Right ventricle myocardium superior (tissue), 1 donor: ENCODE measurements at places on chromosomes 6 and 20.

DNA sequence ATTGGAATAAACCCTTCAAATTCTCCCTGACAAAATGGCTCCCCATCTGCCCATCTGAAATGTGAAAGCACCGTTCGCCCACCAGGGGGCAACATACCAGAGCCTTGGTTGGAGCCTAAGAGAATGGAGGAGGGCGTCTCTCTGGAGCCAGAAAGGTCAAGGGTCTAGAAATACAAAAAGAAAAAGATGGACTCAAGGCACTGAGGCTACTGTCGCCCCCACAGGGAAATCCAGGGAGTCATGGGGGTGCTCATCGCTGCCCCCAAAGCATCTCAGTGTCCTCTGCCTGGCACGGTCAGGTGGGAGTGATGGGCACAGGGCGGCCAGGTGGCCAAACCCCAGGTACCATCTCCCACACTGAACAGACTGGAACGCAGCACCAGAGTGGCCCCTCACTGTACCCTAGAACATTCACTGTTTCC lies 136.3 kb downstream of the ZMYND8 start:
- no peak for DNase-seq

DNA sequence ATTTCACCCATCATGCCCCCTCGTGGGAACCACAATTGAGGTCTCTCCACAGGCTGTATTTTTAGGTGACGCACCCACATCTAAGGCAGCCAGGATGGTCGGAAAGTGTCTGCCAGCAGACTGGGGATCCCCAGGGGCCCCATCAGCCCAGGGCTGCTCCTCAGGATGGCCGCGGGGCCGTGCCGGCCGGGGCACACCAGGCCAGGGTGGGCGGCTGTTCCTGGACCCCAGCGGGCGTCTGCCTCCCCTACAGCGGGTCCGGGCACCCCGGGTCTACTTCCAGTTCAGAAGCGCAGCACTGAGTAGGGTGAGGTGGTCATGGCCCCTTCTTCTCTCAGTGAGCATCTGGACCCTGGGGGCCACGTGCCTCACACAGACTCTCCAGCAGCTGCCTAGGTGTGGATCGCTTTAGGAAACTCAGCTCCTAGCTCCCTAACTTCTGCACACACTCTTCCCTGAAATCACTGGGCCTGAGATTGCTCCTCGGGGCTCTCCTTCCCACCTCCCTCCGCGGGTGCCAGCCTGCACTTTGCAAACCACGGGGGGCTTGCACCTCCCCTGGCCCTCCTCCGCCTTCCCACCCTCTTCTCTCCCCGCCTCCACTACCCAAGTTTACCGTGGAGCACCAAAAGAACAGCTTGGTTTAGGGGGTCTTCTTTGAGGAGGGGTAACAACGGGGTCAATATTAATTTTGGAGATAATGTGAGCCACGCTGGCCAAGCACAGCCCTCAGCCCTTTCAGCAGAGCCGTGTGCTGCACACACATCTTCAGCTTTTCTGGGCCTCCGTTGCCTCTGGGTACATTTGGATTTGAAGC lies 14.2 kb upstream of the FOXC1 start:
- no peak for DNase-seq

DNA sequence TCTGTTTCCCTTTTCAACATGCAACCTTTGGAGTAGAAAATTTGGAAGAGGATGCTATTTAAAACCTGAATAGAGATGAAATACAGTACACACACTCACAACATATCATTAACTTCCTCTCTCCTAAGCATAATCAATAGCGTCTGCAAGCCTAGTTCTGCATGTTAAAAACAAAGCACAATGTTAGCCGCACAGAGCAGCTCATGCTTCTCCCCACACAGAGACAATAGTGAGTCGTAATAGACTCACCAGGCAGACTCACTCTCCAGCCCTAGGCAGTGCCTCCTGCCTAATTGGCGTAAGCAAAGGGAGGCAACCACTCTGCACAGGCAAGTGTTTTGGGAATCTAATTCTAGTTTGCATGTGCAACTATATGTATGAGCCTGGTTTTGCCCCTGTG lies 45.8 kb upstream of the ARID1B start:
- DNase-seq, result no peak

DNA sequence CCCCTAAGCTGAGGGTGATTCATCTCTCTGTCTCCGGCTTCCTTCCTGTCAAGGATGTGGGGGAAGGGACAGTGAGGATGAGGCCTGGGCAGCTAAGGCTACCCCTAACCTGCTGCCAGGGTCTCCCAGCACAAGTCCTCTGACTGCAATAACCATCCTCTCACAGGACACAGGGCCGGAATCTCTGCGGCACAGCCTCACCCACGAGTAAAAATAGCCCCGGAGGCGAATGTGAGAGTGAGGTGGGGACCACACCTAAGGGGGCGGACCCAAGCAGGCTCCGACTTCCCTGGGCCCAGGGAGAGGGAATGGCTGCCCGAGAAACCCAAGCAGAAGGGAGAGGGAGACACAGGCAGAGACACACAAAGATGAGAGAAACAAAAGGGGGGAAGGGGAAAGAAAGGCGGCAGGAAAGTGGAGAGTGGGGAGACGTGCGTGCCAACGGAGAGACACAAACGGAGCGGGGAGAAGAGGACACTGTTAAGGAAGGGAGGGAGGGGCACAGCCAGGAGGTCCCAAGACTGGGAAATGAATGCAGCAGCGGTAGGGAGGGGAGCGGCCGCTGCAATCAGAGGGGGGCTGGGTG lies 1.4 kb downstream of the CLIC1 start:
- DNase-seq, result peak; percentile 63

- DNase-seq, result no peak
Measured at GRCh38 chr6:95725344-95725743, 148.0 kb downstream of the MANEA start.

GRCh38 chr20:61629602-61630390 lies 377.7 kb downstream of the CDH4 start:
- peak; percentile 35 for DNase-seq

DNA sequence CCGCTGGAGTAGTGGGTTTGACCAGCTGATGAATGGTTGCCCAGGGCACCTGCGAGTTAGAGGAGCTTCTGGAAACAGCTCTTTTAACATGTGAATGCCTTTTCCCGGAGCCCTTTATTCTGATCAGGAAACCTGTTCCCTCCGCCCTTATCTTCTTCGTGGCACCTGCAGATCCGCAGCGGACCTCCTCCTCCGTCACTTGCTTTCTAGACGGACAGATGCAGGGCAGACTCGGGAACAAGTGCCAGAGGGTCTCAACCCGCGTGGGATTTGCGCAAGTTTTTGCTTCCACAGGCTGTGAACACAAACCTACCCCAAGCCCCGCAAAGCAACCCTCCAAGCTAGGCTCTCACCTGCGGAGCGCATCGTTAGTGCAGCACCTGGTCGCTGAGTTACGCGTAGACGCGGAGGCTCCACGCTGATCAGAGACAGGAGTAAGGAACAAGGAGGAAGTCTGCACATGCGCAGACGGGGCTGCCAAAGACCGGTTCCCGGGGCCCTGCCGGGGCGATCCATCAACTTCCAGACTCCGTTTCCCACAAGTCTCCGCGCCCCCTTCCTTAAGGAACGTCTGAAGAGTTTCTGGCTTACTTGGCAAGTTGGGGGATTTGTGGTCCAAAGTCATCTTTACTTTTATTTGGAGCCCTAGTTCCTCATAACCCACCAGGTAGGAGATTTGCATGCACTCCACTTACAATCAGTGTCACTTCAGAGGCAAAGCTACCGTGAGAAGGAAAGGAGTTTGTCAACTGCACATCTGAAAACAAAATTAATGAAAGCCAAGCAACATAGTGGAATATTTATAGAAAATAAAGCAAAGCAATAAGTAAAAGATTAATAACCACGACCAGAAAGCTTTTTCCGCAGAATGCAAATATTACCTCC lies 52.7 kb upstream of the ELMO2 start:
- DNase-seq, result peak; percentile 64

GRCh38 chr6:20024316-20024673 lies 187.1 kb downstream of the ID4 start:
- DNase-seq, result no peak

DNA sequence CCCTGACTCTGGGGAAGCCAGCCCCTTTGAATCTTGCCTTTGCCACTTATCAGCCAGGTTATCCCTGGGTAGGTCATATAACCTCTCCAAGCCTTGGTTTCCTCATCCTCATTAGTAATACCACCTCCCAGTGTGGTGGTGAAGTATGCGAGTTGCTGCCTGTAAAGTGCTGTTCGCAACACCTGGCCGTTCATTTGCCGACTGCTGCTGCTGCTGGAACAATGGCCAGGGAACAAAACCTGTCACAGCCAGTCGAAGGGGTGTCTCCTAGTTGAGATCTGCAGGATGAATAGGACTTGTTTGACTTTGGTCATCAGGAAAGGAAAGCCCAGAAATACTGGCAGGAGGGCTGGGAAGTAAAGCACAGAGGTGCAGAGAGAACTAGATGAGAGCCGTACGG lies 6.1 kb downstream of the MANBAL start:
- no peak for DNase-seq

DNA sequence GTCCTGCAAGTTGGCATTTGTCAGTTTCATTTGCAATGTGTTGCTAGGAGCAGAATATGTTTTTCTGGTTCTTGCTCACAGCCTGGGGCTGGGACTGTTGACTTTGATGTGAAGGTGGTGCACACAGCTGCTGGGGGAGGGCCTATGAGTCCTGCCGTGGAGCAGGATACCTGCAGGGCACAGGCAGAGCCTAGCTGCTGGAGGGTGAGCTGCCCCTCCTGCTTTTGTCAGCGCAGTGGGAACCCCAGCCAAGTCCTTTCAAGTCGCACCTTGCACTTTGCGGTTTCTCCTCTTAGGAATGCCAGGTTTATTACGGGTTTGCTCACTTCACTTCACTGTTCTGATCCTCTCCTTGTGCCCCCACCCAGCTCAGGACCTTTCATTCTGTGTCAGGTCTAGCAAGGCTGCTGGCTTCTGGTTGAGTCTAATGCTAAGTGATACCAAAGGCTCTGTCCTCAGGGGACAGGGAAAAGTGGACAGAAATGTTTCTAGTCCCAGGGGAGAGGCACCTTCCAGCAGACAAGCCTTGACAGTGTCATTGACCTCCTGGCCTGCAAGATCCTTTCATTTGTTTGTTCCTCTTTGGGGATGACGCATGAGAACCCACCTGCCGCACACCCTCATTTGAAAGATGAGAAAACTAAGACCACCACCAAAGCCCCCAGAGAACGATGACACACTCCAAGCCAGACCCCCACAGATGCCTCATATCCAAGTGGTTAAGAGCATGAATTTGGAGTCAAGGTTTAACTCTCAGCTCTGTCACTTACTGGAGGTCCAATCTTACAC lies 2.7 kb upstream of the SPO11 start:
- DNase-seq, result no peak

DNA sequence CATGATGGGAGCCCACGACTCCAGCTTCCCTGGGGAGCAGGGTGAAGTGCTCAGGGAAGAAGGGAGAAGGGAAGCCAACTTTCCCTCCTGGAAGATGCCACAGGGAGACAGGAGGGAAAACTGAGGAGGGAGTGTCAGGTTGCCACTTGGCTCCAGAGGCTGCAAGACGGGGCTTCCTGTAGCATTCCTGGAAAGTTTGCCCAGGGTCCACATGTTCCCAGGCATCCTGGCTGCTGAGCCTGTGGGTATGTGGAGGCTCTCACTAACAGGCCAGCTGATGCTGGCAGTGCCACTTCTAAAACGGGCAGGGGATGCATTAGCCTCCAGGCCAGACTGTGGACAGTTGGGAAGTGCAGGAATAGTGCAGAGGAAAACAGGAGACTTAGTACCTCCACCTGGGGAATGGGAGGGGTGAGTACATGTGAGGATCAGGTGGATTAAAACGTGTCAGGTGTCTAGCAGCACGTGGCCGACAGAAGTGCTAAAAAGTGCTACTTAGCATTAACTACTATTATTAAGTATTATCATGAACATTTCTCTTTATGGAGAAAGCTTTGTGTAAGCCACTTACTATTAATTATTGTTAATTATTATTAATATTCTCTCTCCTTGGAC lies 33.2 kb downstream of the BANF2 start:
- no peak for DNase-seq

DNA sequence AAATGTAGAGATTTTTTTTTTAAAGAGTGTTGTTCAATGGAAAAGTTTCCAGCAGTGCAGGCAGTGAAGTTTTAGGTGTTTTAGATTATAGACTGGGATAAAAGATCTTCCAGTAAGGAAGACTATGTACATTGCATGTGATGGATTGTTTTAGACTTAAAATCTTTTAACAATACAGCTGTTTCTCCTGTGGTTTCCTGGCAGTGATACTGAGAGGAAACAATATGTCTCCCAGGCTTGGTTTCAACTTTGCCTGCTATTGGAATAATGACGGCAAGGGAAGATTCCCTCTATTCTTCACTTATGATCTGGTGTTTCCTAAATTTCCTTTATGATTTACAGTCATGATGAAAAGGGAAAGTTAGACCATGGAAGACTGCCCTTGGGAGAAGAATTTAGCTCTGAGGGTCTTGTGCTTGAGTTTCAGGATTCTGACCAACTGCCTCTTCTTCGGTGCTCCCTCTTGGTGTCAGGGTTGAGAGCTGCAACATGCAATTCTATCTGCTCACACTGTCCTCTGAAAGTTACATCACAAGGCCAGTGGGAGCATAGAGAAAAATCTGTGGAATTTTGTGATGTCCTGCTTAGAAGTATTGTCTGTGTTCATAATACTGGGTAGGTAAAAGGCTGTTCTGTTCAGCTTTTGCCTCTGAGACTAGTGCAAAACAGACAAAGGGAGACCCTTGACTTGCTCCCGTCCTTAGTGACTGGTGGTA lies 262.8 kb upstream of the MAN1A1 start:
- no peak for DNase-seq

GRCh38 chr6:116047173-116047933 lies 13.3 kb downstream of the FRK start:
- no peak for DNase-seq

- peak; percentile 53 for DNase-seq
Measured at GRCh38 chr20:37519508-37520418, 1.3 kb upstream of the NNAT start.

GRCh38 chr6:170532867-170533488 lies 20.1 kb downstream of the PSMB1 start:
- no peak for DNase-seq

GRCh38 chr6:91433660-91434534 lies 847.0 kb upstream of the MAP3K7 start:
- DNase-seq, result no peak

GRCh38 chr6:142075516-142076101 lies 57.1 kb upstream of the GJE1 start:
- no peak for DNase-seq

DNA sequence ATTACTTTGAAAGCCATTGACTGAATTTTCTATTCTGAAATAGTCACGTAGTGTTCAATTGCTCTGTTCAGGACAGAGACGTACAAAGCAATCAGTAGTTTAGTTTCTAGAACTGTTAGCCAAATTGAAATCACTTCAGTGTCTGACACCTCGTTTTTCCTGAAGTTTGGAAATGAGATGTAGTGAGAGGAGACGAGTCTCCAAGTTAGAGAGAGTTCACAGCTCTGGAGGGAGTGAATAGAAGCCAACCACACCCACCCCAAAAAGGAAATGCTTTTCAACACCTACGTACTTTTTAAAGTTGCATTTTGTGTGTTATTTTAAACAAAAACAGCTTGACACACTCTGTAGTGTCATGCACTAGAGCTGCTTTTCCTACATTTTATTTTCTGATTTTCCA lies 296.0 kb downstream of the ADGRG6 start:
- no peak for DNase-seq
